ENCODE measurements at places on chromosomes 12 and 14.

DNA sequence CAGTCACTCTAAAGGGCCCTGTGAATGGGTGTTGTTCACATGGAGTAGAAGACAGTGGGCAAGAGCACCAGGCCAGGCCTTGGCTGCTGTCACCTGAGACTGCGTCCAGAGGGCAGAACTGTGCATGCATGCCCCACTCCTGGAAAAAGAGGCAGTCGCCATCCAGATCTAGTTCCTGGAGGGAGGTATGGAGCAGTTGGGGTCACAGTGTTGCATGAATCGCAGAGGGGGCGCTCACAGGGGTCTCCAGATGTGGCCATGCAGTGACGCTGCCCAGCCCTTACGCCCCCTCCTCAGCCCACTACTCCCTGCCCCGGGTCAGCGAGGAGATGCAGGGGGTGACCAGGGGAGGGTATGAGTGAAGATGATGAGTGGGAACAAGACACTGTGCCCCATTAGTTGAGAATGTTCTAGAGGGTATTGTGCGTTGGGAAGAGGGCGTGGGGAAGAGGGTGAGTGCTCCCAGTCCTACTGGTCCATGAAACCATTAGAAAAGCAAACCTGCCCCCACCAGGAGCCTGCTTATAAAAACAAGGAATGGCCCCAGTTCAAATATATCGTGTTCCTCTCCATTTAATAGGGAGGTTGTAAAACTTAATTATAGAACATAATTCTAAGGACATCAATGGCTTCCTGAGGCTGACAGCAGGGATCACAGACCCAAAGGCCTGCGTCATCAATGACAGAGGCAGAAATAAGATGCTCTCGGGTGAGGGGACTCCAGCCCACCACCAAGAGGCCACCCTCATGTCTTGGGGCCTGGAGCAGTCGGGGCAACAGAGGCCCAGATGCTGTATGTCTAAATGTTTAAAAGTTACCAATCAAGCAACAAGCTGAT is 32.2 kb upstream of the BCL7A start:
- no peak for DNase-seq

DNA sequence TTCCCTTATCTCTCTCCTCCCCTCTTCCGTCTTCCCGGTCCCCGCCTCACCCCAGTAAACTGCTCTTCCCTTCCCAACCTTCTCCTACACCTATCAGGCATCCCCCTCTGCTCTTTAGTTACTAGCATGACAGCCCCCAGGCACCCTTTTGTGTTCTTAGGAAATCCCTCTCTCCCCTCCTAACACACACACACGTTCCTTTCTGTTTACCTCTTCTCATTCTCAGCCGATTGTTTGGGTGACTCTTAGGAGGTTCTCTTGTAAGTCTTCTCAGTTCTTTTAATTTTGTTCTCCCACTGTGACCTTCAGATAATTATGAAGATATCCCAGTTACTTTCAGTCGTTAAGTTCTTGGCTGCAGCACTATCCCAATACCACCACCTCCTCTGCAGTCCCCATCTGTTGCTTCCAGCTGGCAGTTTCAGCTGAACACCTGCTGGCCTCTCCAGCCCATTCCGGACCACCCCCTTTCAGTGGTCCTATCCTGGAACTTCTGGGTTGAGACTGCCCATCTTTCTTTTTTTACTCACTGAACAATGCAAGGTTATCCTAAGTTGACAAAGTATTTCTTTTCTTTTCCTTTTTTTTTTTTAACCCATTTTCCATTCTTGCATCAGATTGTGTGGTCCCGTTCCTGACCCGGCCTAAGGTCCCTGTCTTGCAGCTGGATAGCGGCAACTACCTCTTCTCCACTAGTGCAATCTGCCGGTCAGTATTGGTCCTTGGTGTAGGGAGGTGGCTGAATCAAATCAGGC is 711 bp downstream of the MARS1 start:
- no peak for DNase-seq

- DNase-seq = no peak
These were observed 64.4 kb downstream of the FUT8 start for GRCh38 chr14:65476942-65477318.

- DNase-seq = peak; percentile 9
These were observed 1158.4 kb upstream of the TMEM132C start for GRCh38 chr12:127108360-127109215.

- DNase-seq = no peak
These were observed 126.0 kb upstream of the KITLG start for GRCh38 chr12:88706286-88706685.
